ENCODE measurements at places on chromosomes 4 and X.

DNA sequence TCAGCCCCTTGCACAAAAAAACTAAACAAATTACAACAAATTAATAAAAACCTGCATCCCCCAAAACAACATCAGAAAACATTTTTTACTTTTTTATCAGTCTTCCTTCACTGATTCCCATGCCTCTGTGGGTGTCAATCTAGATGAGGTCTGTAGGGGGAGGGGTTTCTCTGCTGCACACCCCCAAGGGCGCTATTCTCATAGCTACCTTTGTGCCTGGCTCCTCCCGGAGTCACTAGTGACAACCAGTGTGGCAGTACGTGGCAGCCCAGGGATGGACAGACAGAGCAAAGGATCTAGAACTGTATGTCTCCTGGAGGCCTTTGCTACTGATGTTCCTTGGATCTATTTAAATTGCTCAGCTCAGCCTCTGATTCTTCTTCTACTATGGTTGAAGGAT, 228.1 kb upstream of the ANXA3 start:
- DNase-seq = no peak

- DNase-seq = no peak
These were observed 80.9 kb downstream of the IL21 start for GRCh38 chr4:122539861-122540465.

DNA sequence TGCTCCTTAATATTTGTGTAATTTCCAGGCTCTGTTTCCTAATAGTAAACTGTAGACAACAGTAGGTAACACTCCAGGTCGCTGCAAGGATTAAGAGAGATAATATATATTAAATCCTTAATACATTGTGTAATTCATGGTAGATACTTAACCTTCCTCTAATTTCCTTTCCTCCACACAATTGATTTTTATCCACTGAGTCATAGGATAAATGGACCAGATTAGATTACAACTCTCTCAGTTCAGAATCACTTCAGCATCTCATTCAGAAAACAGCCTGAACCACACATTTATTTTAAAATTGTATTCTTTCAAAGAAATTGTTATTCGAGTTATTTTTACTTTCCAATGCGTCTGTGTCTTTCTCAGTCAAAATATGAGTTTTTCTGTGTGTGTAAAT, 17.1 kb downstream of the GK2 start:
- DNase-seq = no peak

- DNase-seq = no peak
These were observed 19.1 kb downstream of the VSIG1 start for GRCh38 chrX:108064001-108064400.

DNA sequence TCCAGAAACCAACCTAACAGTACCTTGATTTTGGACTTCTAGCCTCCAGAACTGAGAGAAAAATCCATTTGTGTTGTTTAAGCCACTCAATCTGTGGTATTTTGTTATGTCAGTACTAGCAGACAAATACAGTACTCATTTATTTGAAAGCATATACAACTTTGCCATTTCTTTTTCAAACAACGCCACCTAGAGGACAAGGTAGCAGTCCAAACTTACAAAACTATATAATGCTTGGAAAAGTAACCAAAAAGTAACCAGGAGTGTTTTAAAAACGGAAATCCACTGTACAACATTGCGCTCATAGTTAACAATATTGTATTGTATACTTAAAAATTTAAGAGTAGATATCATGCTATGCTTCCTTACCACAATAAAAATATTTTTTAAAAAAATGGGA, 37.0 kb upstream of the FGF13 start:
- DNase-seq = no peak

- no peak for DNase-seq
These were observed 42.5 kb upstream of the C1GALT1C1 start for GRCh38 chrX:120672389-120672788.

DNA sequence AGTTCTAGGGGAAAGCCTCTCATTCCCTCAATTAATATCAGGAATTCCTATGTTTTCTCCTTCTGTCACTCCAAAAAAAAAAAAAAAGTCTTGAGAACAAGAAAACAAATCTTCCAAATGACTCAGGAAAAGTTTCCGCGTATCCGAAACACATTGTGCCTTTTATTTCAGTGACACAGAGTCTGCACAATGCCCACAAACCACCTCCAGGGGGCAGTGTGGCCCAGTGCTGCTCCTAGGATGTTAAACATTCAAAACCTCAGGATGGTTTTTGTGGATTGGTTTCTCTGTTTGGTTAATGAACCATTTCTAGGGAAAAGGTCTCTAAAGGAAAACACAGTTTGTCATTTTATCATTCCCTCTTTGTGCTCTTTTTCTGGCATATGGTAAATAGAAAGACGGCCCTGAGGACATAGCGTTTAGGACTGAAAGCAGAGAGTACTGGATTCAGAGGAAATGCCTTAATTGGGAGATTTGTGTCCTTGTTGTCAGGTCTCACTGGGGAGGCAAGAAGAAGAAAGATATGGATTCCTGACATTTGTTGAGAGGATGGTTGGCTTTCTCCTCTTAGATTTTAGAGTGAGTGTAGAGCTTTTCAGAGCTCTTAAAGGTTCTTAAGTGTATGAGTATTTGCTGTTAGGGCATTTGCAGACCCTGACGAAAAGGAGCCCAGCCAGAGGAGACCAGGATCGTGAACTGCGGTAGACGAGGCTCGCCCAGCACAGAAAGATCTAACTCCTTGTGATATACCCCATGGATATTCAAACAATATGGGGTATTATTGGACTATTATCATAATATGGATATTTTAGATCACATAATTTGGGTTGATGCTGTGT, 65.7 kb upstream of the MAP9 start:
- peak; percentile 24 for DNase-seq

DNA sequence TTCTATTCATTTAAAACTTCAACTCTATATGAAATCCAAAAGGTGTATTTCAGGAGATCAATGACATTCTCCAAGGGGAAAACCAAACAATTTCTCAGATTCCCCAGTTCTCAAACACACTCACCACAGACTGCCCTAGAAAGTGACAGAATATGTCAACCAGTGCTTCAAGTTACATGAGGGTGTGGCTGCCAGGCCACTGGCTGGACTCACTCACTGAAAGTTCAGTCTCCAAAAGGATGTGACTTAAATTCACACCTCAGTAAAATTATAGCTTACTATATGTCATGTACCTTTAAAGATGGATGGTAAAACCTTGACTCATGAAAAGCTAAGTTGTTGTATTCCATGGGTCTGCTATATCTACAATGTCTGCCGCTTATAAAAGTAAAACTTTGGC, 7.3 kb downstream of the INPP4B start:
- no peak for DNase-seq

- DNase-seq = peak; percentile 42
These were observed 42.7 kb downstream of the ASMT start for GRCh38 chrX:1657367-1658070.

- no peak for DNase-seq
These were observed 172.8 kb downstream of the SMIM20 start for GRCh38 chr4:26086621-26087441.

DNA sequence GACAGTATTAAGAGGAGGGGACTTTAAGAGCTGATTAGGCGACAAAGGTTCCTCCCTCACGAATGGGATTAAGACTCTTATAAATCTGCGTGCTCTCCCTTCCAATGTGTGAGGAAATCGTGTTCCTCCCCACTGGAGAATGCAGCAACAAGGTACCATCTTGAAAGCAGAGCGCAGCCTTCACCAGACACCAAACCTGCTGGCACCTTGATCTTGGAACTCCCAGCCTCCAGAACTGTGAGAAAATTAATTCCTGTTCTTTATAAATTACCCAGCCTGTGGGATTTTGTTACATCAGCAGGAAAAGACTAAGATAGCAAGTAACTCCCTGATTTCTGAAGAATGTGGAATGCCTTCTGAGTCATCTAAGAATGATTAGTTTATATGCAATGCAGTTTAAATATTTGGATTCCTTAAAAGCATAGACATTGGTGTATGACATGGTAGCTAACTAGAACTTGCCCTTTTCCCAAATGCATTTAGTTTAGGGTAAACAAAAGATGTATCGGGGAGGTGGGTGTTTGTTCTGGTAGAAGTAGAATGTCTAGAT, 86.1 kb downstream of the USP46 start:
- DNase-seq = no peak

Data from activated CD4-positive, alpha-beta T cell treated with anti-CD3 and anti-CD28 coated beads for 1 hour (primary cell).